ENCODE measurements at places on chromosomes 16 and 17. TPM values are rescaled to one million over a fixed set of nuclear protein-coding genes. Genes with fewer than 3 reads are reported as not detected.

The TBC1D3I gene
- 0.54 TPM for total RNA-seq

The AATK gene
- total RNA-seq, result 3.7 TPM

The KRT33A gene
- total RNA-seq, result not detected

DNA sequence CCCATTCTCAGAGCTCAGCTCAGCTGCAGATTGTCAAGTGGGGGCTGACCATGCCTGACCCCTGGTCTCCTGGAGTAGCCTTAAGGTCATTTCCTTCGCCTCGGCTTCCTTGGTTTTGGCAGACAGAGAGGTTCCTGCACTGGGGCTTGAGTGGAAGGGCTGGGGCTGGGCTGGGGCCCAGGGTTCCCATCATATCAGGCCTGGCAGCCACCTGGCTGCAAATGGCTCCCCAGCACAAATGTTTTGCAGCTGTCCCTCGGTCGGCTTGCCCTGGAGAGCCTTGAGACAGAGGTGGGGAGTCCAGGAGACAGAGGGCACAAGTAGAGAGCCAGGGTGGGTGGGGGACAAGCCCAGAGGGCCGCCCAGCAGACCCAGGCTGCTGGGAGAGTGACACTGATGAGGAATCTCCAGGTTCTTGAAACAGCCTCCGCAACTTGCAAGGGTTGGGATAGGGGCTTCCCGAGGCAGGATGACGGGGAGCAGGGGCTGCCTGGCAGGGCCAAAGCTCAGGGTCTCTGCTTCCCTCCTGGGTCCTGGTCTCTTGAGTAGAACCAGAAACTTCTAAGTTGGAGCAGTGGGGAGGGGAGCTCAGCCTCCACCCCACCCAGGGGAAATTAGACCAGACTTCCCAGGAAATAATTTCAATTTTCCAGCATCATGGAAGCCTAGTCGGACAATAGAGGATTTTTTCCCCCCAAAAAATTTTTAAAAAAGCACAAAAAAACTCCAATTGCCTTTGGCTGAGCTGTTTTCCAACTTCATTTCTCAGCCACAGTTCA lies 19.3 kb downstream of the IGFBP4 start:
- no peaks in the 10 kb centered on the region for H3K36me3 ChIP-seq
- H3K27ac ChIP-seq, result no peak overlapping the region
- peaks cover 3% of the 10 kb centered on the region for H3K4me1 ChIP-seq
- DNase-seq, result no peak
- no peak overlapping the region for H3K4me3 ChIP-seq

DNA sequence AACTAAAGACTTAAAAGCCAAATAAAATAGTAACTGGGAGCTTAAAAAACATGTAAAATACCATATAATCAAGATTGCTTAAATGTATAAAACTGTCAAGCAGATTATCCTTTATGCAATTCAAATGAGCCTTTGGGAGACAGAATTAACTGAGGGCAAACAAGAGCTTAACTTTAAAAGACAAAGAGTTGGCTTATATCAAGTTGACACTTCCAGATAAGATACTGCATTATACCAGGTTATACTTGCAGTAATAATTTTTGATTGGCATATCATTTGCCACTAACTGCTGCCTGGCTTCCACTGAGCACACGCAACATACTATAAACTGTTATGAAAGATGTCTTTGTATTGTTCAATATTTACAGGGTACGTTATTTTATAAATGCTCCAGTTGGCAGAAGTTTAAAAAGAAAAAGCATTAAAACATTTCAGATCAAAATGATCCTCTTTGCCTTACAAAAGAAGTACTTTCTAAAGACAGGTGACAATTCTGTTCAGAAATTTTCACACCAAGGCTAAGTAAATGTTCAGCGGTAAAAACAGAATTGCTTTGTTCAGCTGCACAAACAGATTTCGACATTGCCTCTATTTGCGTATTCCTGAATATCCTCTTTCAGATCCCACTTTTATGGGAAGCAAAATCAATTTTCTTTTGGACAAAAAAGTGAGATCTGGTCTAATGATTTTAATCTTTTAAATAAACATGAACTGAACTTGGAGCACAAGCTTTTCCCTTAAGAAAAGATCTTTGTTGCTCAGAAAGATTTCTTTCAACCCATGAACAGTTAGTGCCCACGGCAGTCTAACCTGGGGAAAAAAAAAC lies 50.7 kb downstream of the TOX3 start:
- no peak for DNase-seq
- no peaks in the 10 kb centered on the region for H3K4me1 ChIP-seq
- no peaks in the 10 kb centered on the region for H3K36me3 ChIP-seq

The SOX8 gene
- 1.8 TPM for total RNA-seq

GRCh38 chr17:62727916-62728672 lies 80.0 kb downstream of the MARCHF10 start:
- no peak for DNase-seq
- no peaks in the 10 kb centered on the region for H3K27me3 ChIP-seq
- H3K4me3 ChIP-seq, result no peak overlapping the region
- H3K27ac ChIP-seq, result no peak overlapping the region
- no peaks in the 10 kb centered on the region for H3K36me3 ChIP-seq
- peaks cover 7% of the 10 kb centered on the region for H3K4me1 ChIP-seq

Measured in Panc1 (cell line).